Common myeloid progenitor, CD34-positive (primary cell): ENCODE measurements at places on chromosomes 12 and 14.

- H3K27ac ChIP-seq = no peak overlapping the region
- no peak for DNase-seq
- no peaks in the 10 kb centered on the region for H3K27me3 ChIP-seq
- H3K4me1 ChIP-seq = no peaks in the 10 kb centered on the region
- no peak overlapping the region for H3K4me3 ChIP-seq
Measured at GRCh38 chr12:91896286-91897024, 249.2 kb downstream of the BTG1 start.

DNA sequence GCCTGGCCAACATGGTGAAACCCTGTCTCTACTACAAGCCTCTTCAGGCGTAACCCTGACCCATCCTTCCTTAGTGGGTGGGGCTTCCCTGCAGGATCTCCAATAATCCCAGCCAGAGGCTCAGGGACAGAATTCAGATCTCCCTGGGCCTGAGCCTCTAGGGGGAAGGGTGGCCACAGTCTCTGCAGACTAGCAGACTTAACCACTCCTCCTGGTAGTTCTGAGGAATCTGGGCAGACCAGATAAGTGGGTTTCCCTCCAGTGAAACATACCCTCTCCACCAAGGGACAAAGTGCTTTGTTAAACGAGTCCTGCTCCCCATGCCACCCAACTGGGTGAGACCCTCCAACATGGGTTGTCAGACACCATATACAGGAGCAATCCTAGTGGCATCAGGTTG is 36.6 kb upstream of the TRIM9 start:
- H3K27me3 ChIP-seq = no peaks in the 10 kb centered on the region
- H3K4me3 ChIP-seq = no peak overlapping the region
- H3K4me1 ChIP-seq = no peaks in the 10 kb centered on the region

GRCh38 chr12:129312048-129312447 is 458.8 kb downstream of the GLT1D1 start:
- H3K27ac ChIP-seq = no peak overlapping the region
- no peaks in the 10 kb centered on the region for H3K27me3 ChIP-seq
- DNase-seq = no peak
- no peak overlapping the region for H3K4me3 ChIP-seq
- no peaks in the 10 kb centered on the region for H3K4me1 ChIP-seq
- no peaks in the 10 kb centered on the region for H3K36me3 ChIP-seq

- H3K4me3 ChIP-seq = no peak overlapping the region
- no peak for DNase-seq
- no peaks in the 10 kb centered on the region for H3K27me3 ChIP-seq
- peaks cover 78% of the 10 kb centered on the region for H3K36me3 ChIP-seq
Measured at GRCh38 chr12:104319918-104320626, 16.5 kb downstream of the EID3 start.

- no peaks in the 10 kb centered on the region for H3K27me3 ChIP-seq
- no peaks in the 10 kb centered on the region for H3K4me1 ChIP-seq
- H3K27ac ChIP-seq = no peak overlapping the region
Measured at GRCh38 chr14:67167420-67168109, 21.7 kb upstream of the GARIN2 start.

- H3K36me3 ChIP-seq = peaks cover 65% of the 10 kb centered on the region
- no peaks in the 10 kb centered on the region for H3K4me1 ChIP-seq
- H3K27ac ChIP-seq = no peak overlapping the region
- H3K27me3 ChIP-seq = no peaks in the 10 kb centered on the region
- H3K4me3 ChIP-seq = no peak overlapping the region
Measured at GRCh38 chr12:109937371-109937770, 37.3 kb downstream of the TCHP start.

DNA sequence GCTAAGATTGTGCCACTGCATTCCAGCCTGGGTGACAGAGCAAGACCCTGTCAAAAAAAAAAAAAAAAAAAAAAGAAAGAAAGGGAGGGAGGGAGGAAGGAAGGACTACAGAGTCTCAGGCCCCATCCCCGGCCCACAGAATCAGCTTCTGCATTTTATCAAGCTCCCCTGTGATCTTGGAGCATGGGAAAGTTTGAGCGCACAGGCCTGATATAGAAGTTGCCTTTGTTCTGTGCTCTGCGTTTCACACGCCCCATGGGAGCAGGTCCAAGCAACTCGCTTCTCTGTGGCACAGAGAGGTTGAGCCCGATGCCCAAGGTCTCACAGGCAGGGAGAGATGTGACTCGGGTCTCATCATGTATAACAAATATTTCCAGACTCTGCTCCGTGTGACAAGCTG is 101.8 kb downstream of the PHETA1 start:
- no peak overlapping the region for H3K27ac ChIP-seq
- H3K27me3 ChIP-seq = no peaks in the 10 kb centered on the region
- no peak overlapping the region for H3K4me3 ChIP-seq
- DNase-seq = no peak

GRCh38 chr12:6067152-6067916 is 57.1 kb downstream of the VWF start:
- H3K36me3 ChIP-seq = no peaks in the 10 kb centered on the region
- H3K27me3 ChIP-seq = no peaks in the 10 kb centered on the region
- H3K4me1 ChIP-seq = peaks cover 9% of the 10 kb centered on the region
- no peak overlapping the region for H3K4me3 ChIP-seq
- no peak overlapping the region for H3K27ac ChIP-seq

- no peak overlapping the region for H3K4me3 ChIP-seq
- DNase-seq = no peak
- peaks cover 5% of the 10 kb centered on the region for H3K36me3 ChIP-seq
- H3K27me3 ChIP-seq = no peaks in the 10 kb centered on the region
- H3K27ac ChIP-seq = no peak overlapping the region
- peaks cover 7% of the 10 kb centered on the region for H3K4me1 ChIP-seq
Measured at GRCh38 chr14:70920608-70921007, 13.3 kb downstream of the PCNX1 start.

- H3K27ac ChIP-seq = no peak overlapping the region
- H3K4me1 ChIP-seq = peaks cover 9% of the 10 kb centered on the region
- H3K4me3 ChIP-seq = no peak overlapping the region
- DNase-seq = no peak
- no peaks in the 10 kb centered on the region for H3K27me3 ChIP-seq
- no peaks in the 10 kb centered on the region for H3K36me3 ChIP-seq
Measured at GRCh38 chr14:103543140-103543539, 14.1 kb downstream of the TRMT61A start.

- H3K4me3 ChIP-seq = no peak overlapping the region
- H3K27me3 ChIP-seq = no peaks in the 10 kb centered on the region
- H3K4me1 ChIP-seq = no peaks in the 10 kb centered on the region
- H3K36me3 ChIP-seq = no peaks in the 10 kb centered on the region
- no peak overlapping the region for H3K27ac ChIP-seq
- no peak for DNase-seq
Measured at GRCh38 chr14:61042220-61042619, 61.2 kb downstream of the SLC38A6 start.

- DNase-seq = no peak
- H3K36me3 ChIP-seq = peaks cover 9% of the 10 kb centered on the region
- H3K4me1 ChIP-seq = peaks cover 15% of the 10 kb centered on the region
- H3K4me3 ChIP-seq = peak overlapping the region; percentile 92
- H3K27me3 ChIP-seq = no peaks in the 10 kb centered on the region
Measured at GRCh38 chr12:55717011-55718007, 1.5 kb downstream of the BLOC1S1 start.

GRCh38 chr12:63152321-63152700 is 1.3 kb upstream of the AVPR1A start:
- H3K36me3 ChIP-seq = no peaks in the 10 kb centered on the region
- DNase-seq = no peak
- no peak overlapping the region for H3K27ac ChIP-seq
- peaks cover 2% of the 10 kb centered on the region for H3K4me1 ChIP-seq
- peaks cover 18% of the 10 kb centered on the region for H3K27me3 ChIP-seq

- no peaks in the 10 kb centered on the region for H3K36me3 ChIP-seq
- no peak overlapping the region for H3K4me3 ChIP-seq
Measured at GRCh38 chr14:58863661-58864345, 226.0 kb downstream of the DACT1 start.

GRCh38 chr14:73014105-73014504 is 12.8 kb downstream of the ZFYVE1 start:
- no peak for DNase-seq
- no peak overlapping the region for H3K27ac ChIP-seq
- H3K27me3 ChIP-seq = no peaks in the 10 kb centered on the region
- peaks cover 19% of the 10 kb centered on the region for H3K36me3 ChIP-seq

- no peak overlapping the region for H3K27ac ChIP-seq
- no peaks in the 10 kb centered on the region for H3K36me3 ChIP-seq
- no peak overlapping the region for H3K4me3 ChIP-seq
Measured at GRCh38 chr14:79652513-79653307, 558.6 kb downstream of the DIO2 start.

DNA sequence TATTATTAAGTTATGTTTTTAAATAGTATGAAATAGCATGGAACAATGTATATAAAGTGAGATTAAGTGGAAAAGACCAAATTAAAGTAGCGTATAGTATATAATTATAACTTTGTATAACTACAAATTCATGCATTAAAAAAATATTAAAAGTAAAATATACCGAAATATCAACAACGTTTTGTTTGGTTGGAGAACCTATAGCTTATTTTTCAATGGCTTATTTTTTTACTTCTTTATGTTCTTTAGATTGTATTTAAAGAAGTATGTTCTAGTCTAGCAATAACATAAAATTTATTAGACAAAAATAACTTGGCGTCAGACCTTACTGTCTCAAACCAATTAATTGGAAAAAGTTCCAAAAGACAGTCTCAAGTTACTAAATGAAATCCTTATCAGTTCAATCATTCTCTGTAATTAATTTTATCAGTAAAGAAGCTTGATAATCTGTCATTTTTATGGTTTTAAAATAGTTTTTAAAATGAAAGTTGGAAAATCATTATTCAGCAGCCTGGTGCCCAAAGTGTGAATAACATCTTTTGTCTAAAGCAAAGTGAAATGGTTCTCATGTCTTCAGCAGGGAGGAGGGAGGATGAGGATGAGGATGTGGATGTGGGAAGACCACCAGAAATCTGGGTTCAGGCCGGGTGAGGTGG is 46.7 kb downstream of the IRAK3 start:
- peak overlapping the region; percentile 33 for H3K27ac ChIP-seq
- peak overlapping the region; percentile 62 for H3K4me3 ChIP-seq
- H3K27me3 ChIP-seq = no peaks in the 10 kb centered on the region
- peak; percentile 75 for DNase-seq

- no peak overlapping the region for H3K27ac ChIP-seq
- H3K36me3 ChIP-seq = no peaks in the 10 kb centered on the region
- H3K4me3 ChIP-seq = no peak overlapping the region
- H3K27me3 ChIP-seq = no peaks in the 10 kb centered on the region
- H3K4me1 ChIP-seq = no peaks in the 10 kb centered on the region
Measured at GRCh38 chr14:23381871-23382270, 5.0 kb downstream of the CMTM5 start.

DNA sequence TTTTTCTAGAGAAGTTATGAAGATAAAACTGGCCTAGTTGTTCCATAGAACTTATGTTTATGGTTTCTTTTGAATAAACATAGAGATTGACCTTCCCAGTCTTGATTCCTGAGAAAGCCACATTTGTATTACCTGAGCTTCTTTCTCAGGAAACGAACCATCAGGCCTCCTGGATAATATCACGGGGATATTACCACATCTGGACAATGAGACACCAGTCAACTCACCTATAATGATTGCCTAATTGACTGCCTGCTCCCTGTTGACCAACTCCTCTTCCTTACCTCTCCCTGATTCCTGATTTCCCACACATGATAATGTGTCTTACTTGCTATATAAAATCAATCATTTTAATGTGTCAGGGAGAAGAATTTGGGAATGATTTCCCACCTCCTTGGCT is 822.7 kb downstream of the LRFN5 start:
- DNase-seq = no peak
- no peaks in the 10 kb centered on the region for H3K27me3 ChIP-seq
- H3K4me3 ChIP-seq = no peak overlapping the region
- H3K27ac ChIP-seq = no peak overlapping the region
- H3K4me1 ChIP-seq = no peaks in the 10 kb centered on the region
- H3K36me3 ChIP-seq = no peaks in the 10 kb centered on the region

- DNase-seq = no peak
- no peak overlapping the region for H3K27ac ChIP-seq
- no peaks in the 10 kb centered on the region for H3K27me3 ChIP-seq
- no peak overlapping the region for H3K4me3 ChIP-seq
- no peaks in the 10 kb centered on the region for H3K4me1 ChIP-seq
- no peaks in the 10 kb centered on the region for H3K36me3 ChIP-seq
Measured at GRCh38 chr12:121766290-121767039, 27.0 kb downstream of the RHOF start.

DNA sequence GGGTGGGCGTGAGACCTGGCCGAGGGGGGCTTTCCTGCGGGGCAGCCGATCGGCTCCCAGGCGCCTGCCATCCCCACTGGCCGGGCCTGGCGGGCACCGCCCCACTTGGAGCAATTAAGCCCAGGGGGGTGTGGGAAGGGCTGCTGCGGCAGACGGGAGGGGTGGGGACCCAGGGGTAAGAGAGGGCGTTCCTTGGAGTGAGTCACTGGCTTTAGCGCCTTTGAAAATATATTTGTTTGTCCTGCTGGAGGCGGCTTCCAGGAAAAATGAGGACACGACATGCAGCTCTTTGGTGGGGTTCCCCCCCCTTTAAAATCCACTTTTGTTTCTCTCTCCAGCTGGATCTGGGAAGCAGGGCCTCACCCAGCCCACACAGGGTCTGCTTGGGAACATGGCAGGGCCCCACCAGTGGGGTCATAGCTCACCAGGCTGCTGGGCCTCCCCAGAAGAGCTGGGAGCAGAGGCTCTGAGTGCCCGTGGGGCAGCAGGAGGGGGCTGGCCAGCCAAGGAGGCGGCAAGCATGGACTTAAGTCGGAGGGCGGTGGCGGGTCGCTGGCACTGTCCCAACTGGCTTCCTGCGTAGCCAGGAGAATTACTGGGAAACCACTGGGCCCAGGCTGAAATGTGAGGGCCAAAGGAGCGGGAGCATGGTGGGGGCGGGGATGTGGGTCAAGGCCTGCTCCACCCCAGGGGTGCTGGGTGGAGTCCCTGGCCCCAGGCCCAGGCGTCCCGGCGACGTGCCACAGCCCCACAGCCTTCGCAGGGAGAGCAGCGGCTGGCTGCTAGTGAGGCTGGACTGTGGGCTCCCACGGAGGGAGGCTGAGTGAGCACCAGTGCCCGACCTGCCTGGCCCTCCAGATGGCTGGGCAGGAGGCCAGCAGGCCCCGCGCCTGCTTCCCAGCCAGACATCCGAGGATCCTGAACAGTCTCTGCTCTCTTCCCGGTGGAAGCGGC is 128.0 kb downstream of the RFLNA start:
- peaks cover 84% of the 10 kb centered on the region for H3K36me3 ChIP-seq
- no peaks in the 10 kb centered on the region for H3K4me1 ChIP-seq
- no peak overlapping the region for H3K4me3 ChIP-seq
- no peak overlapping the region for H3K27ac ChIP-seq
- H3K27me3 ChIP-seq = no peaks in the 10 kb centered on the region

DNA sequence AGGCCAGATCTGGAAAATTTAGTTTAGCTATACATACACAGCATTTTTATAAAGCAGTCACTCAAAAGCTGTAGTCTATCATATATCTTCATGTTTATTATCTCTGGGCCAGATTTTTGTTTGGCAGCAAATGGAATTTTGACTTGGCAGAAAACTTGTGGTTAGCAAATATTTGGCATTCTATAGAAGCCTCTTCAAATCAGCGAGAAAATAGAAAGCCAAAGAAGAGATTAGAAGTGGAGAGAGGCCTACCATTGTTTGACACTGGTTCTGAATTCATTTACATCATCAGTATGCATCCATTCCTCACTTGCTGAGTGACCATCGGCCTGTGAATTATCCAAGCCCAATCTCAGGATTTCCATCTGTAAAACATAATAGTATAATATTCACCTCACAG is 1077.6 kb downstream of the GALC start:
- H3K27ac ChIP-seq = no peak overlapping the region
- no peak for DNase-seq
- H3K27me3 ChIP-seq = no peaks in the 10 kb centered on the region
- no peaks in the 10 kb centered on the region for H3K4me1 ChIP-seq
